Left kidney (tissue), 8 donors: ENCODE measurements at places on chromosomes 7 and 10. TPM values are rescaled to one million over a fixed set of nuclear protein-coding genes. Genes with fewer than 3 reads are reported as not detected.

- peak; percentile 51 for DNase-seq
Measured at GRCh38 chr10:5547931-5548660, 23.3 kb downstream of the CALML3 start.

GRCh38 chr10:63456437-63457210 is 9.2 kb downstream of the JMJD1C start:
- no peak for DNase-seq

DNA sequence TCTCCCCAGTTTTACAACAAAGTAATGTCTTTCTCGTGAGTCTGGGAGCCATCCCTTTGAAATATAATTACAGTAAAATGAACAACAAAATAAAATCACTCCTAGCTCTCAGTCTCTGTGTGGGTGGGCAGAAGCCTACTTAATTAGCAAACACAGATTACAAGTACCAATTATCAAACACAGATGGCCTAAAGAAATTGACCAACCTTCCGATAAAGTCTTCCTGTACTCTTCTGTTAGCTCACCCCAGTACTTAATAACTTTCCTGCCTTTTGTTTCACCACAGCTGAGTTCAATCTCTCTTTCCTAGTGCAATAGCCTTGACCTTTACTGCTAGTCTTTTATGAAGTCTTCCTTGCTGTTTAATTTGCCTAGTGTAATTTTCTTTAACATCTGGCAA is 719.2 kb upstream of the MBL2 start:
- no peak for DNase-seq

DNA sequence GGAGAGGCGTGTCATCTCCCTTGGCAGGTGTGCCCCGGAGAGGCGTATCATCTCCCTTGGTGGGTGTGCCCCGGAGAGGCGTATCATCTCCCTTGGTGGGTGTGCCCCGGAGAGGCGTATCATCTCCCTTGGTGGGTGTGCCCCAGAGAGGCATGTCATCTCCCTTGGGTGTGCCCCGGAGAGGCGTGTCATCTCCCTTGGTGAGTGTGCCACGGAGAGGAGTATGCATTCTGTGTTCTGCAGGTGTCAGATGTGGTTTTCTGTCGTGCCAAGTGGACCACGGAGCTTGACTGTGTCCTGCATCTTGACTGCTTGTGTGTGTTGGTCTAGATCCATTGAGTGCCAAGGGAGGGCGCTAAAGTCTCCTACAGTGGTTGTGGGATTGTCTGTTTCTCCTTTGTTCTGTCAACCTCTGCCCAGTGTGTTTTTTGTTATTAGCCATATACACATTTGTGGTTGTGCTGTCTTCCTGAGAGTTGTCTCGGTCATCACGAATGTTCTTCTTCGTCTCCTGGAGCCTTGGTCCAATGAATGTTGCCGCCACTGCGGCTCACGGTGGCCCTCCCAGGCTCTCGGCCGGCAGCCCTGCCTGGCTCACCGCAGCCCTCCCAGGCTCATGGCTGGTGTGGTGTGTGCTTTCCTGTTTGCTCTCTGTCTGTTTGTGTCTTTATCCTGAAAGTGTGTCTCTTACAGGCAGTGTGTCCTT is 96.8 kb downstream of the INPP5A start:
- DNase-seq = no peak

DNA sequence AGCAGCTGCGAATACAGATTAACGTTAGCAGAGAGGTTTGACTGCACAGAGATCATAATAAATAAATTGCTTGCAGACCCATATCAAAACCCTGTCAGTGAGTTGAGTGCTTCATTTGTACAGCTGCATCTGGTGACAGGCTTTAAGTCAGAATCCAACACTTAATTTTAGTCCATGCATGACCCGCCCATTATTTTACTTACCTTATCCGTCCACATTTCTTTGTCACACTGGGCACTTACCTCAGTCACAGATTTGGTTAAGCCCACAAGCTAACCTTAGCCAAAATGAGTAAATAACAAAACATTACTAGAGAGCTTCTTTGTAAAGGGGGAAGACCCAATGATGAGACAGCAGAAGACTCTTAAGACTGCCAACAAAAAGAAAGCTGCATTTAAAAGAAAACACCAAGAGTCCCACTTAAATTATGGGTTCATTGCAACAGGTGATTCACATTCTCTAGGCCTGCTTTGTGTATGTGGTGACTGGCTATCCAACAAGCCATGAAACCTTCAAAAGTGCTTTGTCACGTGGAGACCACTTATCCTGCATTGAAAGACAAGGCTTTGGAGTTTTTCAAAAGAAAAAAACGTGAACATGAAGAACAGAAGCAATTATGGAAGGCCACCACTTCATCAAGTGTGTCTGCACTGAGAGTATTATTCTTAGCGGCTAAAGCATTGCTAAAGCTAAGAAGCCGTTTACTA is 32.2 kb downstream of the PHTF2 start:
- DNase-seq = no peak

DNA sequence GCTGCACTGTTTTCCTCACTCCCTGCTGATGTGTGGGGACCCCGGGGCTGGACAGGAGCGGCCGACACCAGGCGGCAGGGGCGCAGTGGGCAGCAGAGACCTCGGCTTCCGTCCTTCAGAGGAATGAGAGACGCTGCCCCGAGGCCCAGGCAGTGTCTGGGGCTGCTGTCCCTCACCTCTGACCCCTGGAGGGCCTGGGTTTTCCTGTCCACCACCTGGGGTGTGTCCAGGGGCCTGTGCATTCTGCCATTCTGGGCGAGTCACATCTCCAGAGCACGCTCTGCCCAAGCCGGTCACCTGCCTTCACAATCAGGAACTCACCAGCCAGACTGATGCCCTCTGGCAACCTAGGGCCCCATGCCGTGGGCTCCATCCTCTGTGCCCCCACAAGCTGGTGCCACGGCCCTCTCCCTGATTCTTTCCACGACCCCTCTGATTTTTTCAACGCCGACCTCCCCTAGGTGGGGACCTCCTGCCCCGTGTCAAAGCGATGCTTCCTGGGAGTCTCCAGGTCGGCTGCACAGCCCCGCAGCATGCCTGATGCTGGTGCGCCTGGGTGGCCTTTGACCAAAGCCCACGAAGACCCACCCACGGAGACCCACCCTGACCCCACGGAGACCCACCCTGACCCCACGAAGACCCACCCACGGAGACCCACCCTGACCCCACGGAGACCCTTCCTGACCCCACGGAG is 53.7 kb upstream of the CFAP46 start:
- DNase-seq = no peak

GRCh38 chr7:99489235-99489634 is 10.8 kb downstream of the ZNF394 start:
- no peak for DNase-seq

- no peak for DNase-seq
Measured at GRCh38 chr10:70475661-70476060, 2.9 kb upstream of the PALD1 start.

Gene APBB1IP
- 1.3 TPM for polyA plus RNA-seq

Gene AOC1
- polyA plus RNA-seq = 54.2 TPM

Gene MEPCE
- polyA plus RNA-seq = 49.2 TPM
